ENCODE measurements at places on chromosomes 12 and 14.

GRCh38 chr12:1794440-1795090 lies 25.8 kb upstream of the LRTM2 start:
- DNase-seq, result no peak

GRCh38 chr14:28603606-28604005 lies 163.0 kb upstream of the FOXG1 start:
- no peak for DNase-seq

- no peak for DNase-seq
Measured at GRCh38 chr12:122870163-122870842, 25.6 kb downstream of the VPS37B start.

GRCh38 chr14:93012951-93013719 lies 90.2 kb downstream of the CHGA start:
- DNase-seq, result peak; percentile 76

DNA sequence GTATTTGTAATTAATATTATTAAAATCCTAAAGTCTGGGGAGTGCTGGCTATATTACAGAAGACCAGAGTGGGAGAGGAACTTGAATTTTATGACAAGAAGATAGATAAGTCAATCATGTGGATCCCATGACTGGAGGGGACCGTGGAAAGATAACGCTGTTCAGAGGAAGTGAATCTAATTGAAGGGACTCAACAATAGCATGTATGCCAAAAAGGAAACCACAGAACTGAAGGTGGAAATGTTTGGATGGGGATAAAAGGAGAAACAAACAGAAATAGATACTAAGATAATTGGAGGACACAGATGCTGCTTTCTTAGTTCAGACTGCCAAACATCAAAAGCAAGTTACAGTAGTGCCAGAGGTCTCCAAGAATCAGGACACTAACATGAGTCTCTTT lies 21.1 kb downstream of the OR6J1 start:
- DNase-seq, result no peak

GRCh38 chr12:122982477-122982815 lies 2.0 kb downstream of the ARL6IP4 start:
- DNase-seq, result no peak

GRCh38 chr12:88860851-88861250 lies 280.6 kb upstream of the KITLG start:
- no peak for DNase-seq

- DNase-seq, result no peak
Measured at GRCh38 chr14:27013678-27014077, 415.8 kb upstream of the NOVA1 start.
